Memory B cell (primary cell): ENCODE measurements at places on chromosomes 6 and 20.

GRCh38 chr6:46233129-46233528 lies 62.3 kb upstream of the ENPP5 start:
- peaks cover 2% of the 10 kb centered on the region for H3K36me3 ChIP-seq
- no peaks in the 10 kb centered on the region for H3K4me1 ChIP-seq
- DNase-seq, result no peak
- no peak overlapping the region for H3K27ac ChIP-seq
- peaks cover 3% of the 10 kb centered on the region for H3K27me3 ChIP-seq
- H3K4me3 ChIP-seq, result no peak overlapping the region

DNA sequence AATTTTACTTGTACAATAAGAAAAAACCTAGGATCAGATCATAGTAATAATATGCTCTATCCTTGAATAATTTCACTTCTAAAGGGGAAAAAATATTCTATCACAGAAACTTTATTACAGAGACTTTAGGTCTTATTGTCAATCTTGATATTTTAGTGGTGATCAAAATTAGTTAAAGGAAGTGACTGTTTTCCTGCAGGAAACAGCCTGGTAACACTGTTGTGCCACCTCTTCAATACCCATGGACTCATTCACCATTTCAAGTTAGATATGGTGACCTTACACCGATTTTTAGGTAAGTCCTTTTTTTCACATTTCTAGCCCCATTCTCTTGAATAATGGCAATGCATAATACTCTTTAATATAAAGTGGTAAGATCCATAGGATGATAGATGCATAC lies 99.2 kb downstream of the MTFR2 start:
- DNase-seq, result no peak
- H3K36me3 ChIP-seq, result peaks cover 7% of the 10 kb centered on the region
- H3K27me3 ChIP-seq, result no peaks in the 10 kb centered on the region
- no peaks in the 10 kb centered on the region for H3K4me1 ChIP-seq
- no peak overlapping the region for H3K4me3 ChIP-seq

- H3K36me3 ChIP-seq, result no peaks in the 10 kb centered on the region
- no peaks in the 10 kb centered on the region for H3K27me3 ChIP-seq
- H3K27ac ChIP-seq, result no peak overlapping the region
- DNase-seq, result no peak
- H3K4me1 ChIP-seq, result no peaks in the 10 kb centered on the region
These were observed 666.4 kb downstream of the CD109 start for GRCh38 chr6:74362391-74362790.

DNA sequence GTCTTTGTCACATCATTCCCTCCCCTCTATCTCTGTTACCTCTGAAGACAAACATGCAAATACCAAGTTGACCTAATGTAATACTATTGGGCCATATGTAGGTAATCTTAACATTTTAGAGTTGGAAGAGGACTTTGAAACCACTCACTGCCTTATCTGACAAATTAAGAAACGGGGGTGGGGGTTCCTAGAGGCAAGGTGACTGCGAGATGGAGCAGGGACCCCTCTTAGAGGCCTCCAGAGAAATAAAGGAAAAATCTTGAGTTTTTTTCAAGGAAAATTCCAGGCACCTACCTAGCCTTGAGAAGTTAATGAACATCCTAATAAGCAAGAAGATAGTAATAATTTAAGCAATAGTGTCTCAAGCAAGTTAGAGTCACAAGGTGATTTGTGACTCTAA lies 270.8 kb downstream of the CD83 start:
- H3K36me3 ChIP-seq, result peaks cover 6% of the 10 kb centered on the region
- H3K27ac ChIP-seq, result no peak overlapping the region
- no peak for DNase-seq
- peaks cover 24% of the 10 kb centered on the region for H3K4me1 ChIP-seq
- H3K4me3 ChIP-seq, result no peak overlapping the region

DNA sequence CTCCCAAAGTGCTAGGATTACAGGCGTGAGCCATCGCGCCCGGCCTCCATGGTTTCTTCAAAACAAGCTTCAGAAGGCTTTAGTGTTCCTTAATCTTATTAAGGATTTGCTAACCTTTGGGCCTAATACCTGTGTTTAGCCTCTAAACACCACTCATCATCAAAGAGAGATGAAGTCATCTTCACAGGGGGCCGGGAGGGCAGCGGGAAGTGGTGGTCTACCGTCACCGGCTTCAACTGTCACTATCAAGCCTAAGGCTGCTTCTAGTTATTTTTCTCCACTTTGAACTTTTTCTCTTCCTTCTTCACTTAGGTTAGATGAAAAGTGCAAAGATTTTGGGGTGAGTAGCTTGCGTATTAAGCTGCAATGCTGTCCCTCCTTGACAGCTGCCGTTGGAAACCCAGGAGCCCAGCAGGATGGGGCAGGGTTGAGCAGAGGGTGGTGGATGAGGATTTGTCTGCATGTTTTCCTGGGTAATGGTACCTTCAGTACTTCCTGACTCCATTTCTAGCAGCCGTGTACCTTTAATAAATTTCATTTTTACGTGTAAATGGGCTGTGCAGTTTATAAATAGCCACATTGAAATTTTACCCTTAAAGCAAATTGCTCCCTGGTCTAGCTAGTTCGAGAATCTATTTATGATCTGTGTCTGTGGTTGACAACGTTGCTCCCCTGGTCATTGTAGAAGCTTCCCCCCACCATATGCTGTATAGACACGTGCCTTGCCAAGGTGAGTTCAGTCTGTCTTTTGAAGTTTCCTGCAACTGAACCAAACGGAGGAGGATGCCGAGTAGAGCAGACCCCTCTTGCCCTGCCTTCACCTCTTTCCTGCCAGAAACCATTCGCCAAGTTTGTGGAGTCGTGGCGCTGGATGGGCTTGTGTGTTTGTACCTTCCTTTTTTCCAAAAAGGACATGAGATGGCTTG lies 64.8 kb downstream of the SYNJ2 start:
- no peaks in the 10 kb centered on the region for H3K27me3 ChIP-seq
- DNase-seq, result no peak
- H3K36me3 ChIP-seq, result peaks cover 22% of the 10 kb centered on the region
- H3K4me1 ChIP-seq, result peaks cover 3% of the 10 kb centered on the region
- no peak overlapping the region for H3K27ac ChIP-seq

DNA sequence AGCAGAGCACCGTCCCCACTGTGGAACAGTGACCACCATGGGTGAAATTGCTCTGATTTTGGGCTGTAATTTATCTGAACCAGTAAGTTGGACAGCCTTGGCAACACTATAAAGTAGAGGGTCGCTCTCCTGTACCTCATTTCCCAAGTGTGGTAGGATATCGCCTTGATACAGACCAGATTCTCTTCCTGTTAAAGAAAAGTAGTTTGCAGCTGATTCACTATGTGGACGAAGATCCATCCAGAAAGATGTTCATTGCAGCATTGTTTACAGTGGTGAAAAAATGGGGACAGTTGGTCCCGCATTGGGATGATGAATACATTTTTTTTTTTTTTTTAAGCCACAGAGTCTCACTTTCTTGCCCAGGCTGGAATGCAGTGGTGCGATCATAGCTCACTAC lies 74.3 kb downstream of the SLX4IP start:
- H3K27ac ChIP-seq, result no peak overlapping the region
- peaks cover 16% of the 10 kb centered on the region for H3K4me1 ChIP-seq
- H3K4me3 ChIP-seq, result no peak overlapping the region
- H3K36me3 ChIP-seq, result no peaks in the 10 kb centered on the region
- no peaks in the 10 kb centered on the region for H3K27me3 ChIP-seq

- H3K4me3 ChIP-seq, result no peak overlapping the region
- no peaks in the 10 kb centered on the region for H3K36me3 ChIP-seq
- DNase-seq, result no peak
- H3K27ac ChIP-seq, result no peak overlapping the region
These were observed 431.6 kb downstream of the GJA1 start for GRCh38 chr6:121867095-121867494.

DNA sequence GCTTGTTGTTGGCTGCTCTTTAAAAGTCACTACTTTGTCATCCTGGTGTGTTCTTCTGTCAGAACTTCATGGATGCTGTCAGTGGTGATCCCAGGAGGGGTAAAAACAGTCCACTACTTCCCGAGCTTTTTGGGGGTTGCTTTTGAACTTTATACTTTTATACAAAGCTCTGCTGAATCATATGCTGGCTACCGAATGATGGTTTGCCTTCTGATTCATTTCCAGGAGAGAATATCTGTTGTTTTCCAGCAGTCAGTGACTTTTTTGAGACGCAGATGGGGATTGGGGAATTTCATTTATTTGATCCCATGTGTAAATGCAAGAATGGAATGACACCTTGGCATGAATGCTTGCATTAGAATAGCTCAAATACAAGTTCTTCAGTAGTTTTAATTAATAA lies 32.7 kb upstream of the COL10A1 start:
- H3K4me3 ChIP-seq, result no peak overlapping the region
- H3K4me1 ChIP-seq, result peaks cover 10% of the 10 kb centered on the region
- no peaks in the 10 kb centered on the region for H3K27me3 ChIP-seq

DNA sequence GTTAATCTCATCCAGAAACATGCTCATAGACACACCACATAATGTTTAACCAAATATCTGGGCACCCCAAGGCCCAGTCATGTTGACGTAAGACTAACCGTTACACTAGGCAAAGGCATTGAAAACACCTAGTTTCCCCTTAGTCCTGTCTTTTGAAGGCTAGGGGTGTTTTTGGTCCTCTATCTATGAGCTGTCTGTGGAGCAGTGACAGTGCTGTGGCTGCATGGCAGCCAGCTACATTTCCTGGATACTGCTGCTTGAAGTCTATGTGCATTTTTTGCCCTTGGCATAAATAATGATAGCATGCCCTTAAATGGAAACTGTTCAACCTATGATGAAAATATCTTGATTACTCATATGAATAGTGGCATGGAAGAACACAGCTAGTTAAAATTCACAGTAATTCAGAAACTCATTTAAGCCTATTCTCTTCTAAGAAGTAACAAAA lies 18.6 kb downstream of the FARS2 start:
- H3K27me3 ChIP-seq, result no peaks in the 10 kb centered on the region
- H3K4me1 ChIP-seq, result peaks cover 33% of the 10 kb centered on the region
- no peak overlapping the region for H3K4me3 ChIP-seq
- no peak for DNase-seq

DNA sequence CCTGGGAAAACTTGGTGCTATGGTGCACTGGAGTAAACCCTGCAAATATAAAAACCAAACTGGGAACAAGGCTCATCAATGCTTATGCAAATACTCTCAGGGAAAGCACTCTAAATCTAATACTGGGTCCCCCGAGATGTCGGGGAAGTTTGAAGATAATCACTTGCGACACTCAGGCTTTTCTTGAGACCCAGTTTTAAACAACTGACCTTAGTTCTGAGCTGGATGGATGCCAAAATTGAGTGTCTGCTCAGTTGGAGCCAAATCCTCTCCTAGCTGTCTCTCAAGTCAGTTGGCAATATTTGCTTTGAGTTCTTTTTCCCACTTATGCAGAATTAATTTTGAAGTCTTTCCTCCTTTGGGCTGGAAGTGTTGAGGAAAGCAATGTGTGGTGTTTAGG lies 75.5 kb upstream of the CD2AP start:
- no peak for DNase-seq
- H3K4me3 ChIP-seq, result no peak overlapping the region
- peaks cover 3% of the 10 kb centered on the region for H3K27me3 ChIP-seq
- no peaks in the 10 kb centered on the region for H3K36me3 ChIP-seq

GRCh38 chr6:37679539-37680476 lies 17.9 kb downstream of the MDGA1 start:
- no peaks in the 10 kb centered on the region for H3K36me3 ChIP-seq
- H3K27me3 ChIP-seq, result no peaks in the 10 kb centered on the region
- peaks cover 36% of the 10 kb centered on the region for H3K4me1 ChIP-seq
- H3K27ac ChIP-seq, result peak overlapping the region; percentile 93
- peak overlapping the region; percentile 51 for H3K4me3 ChIP-seq

DNA sequence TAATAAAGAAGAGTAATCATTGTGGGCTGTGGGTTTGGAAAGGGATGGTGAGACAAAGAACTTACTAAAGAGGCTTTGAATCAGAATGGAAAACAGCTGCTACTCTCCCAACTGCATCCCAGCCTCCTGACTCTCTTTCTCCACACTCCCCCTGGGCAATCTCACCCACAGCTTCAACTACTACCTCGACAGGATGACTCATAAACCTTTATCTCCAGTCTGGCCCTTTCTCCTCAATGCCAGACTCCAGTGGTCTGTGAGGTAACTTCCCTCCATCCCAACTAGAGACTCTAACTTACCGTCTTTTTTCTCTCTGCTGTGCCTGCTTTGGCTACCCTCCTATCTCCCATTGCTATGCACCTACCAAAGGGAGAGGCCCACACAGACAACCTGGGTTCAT lies 135.3 kb upstream of the RREB1 start:
- DNase-seq, result no peak
- no peak overlapping the region for H3K4me3 ChIP-seq
- H3K36me3 ChIP-seq, result no peaks in the 10 kb centered on the region

DNA sequence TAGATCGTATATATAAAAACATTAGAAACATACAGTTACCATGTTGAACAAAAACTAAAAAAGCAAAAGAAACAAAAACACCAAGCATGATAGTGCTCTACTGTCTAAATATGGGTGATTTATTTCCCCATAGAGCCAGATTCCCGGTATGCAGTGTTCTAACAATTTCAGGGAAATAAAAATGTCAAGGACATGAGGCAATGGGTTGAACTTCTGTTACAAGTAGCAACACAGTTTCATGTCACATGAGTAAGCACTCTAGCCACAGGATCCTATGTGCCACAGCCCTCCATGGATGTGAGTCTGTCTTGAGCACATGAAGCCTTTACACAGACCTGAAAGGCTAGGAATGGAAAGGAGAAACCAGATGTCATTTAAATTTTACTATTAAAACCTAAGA lies 96.0 kb downstream of the MAP3K5 start:
- no peak overlapping the region for H3K4me3 ChIP-seq
- peaks cover 2% of the 10 kb centered on the region for H3K4me1 ChIP-seq
- H3K27ac ChIP-seq, result no peak overlapping the region
- DNase-seq, result no peak
- peaks cover 21% of the 10 kb centered on the region for H3K36me3 ChIP-seq
- H3K27me3 ChIP-seq, result no peaks in the 10 kb centered on the region

DNA sequence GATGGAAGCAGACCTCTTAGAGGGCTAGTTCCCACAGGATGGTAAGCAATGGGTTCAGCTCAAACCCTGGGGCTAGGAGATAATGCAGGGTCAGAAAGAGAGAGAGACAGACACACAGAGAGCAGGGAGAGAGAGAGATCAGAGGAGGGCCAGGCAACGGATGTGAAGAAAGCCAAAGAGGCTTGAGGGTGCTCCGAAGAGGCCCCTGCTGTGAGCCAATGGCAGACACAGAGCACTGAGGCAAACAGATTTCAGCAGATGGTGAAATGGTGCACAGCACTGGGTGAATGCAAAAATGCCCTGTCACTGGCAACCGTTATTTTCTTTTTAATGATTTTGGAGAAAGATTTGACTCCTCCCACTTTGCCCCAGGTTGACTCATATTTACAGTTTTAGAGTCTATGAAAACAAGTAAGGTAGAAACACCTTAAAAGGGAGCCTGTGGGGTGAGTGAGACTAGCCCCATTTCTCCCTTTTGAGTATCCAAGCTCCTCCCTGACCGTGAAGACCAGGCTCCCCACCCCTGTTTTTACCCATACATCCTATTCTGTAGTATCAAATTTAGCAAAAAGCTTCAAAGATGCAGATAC lies 840 bp downstream of the DEFB132 start:
- H3K27me3 ChIP-seq, result no peaks in the 10 kb centered on the region
- H3K4me3 ChIP-seq, result no peak overlapping the region
- peaks cover 3% of the 10 kb centered on the region for H3K4me1 ChIP-seq
- no peak overlapping the region for H3K27ac ChIP-seq
- H3K36me3 ChIP-seq, result no peaks in the 10 kb centered on the region
- no peak for DNase-seq

GRCh38 chr6:38501931-38502330 lies 137.8 kb downstream of the BTBD9 start:
- H3K27me3 ChIP-seq, result no peaks in the 10 kb centered on the region
- no peaks in the 10 kb centered on the region for H3K36me3 ChIP-seq
- H3K27ac ChIP-seq, result no peak overlapping the region
- no peak for DNase-seq
- H3K4me3 ChIP-seq, result no peak overlapping the region
- no peaks in the 10 kb centered on the region for H3K4me1 ChIP-seq
